ENCODE measurements at places on chromosomes 6 and 20.
A peak's percentile ranks its signal among the peaks of the same experiment; 100 is the strongest.

DNA sequence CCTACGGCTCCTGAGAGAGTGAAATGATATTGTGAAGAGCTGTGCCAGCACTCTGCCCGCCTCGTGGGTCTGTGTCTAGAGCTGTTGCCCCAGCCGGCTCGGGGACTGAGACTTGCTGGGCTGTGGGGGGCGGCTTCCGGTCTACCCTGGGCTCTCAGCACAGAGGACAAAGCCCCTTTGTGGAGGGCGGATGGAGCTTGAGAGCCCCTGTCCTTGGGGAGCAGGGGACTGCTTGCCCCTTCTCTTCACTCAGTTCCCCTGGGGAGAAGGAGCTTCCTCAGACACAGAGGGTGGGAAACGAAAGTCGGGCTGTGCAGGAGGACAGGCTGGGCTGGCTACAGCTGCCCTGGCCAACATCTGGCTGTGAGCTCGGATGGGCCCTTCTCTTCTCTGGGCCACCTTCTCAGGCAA, 11.0 kb downstream of the SRC start:
- no peak for DNase-seq

DNA sequence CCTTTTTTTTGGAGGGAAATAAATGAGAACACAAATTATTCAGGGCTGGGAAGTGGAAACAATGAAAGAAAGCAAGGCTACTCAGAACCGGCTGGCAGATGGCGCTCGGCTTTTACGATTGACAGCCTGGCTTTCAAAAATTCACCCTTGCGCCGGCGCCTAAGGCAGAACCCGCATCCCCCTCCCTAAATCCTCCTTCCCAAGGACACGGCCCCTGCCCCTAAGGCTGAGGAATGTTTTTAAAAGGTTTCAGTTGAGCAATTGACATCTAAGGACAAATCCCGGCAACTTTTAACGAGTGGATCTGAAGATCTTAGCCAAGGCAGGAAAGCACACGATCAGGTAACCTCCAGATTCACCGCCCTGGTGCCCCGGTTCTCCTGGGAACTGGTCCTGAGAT, 16.3 kb downstream of the GNAS start:
- DNase-seq, result no peak

GRCh38 chr6:156193381-156193780, 583.8 kb upstream of the ARID1B start:
- DNase-seq, result peak; percentile 31

GRCh38 chr20:58384821-58385220, 4.2 kb upstream of the VAPB start:
- DNase-seq, result no peak
